Stimulated activated CD4-positive, alpha-beta T cell treated with anti-CD3 and anti-CD28 coated beads, Interleukin-1b, Interleukin-23, amount 100 ng/mL, for 24 hours (primary cell): ENCODE measurements at places on chromosomes 4 and X.

DNA sequence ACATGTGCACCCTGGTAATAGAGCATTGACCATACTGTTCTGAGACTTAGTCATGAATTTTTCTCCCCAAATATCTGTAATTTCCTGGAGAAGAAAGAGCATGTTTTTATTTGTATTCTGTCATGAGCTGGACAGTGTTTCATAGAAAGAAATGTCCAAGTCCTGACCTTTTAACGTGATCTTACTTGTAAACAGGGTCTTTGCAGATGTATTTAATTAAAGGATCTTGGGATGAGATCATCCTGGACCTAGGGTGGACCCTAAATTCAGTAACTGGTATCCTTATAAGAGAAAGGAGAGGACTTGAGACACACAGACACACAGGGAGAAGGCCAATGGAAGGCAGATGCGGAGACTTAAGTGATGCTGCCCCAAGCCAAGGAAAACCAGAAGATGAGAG lies 3.6 kb downstream of the ADGRA3 start:
- no peak for DNase-seq

- no peak for DNase-seq
Measured at GRCh38 chrX:11321986-11322385, 28.8 kb downstream of the AMELX start.

DNA sequence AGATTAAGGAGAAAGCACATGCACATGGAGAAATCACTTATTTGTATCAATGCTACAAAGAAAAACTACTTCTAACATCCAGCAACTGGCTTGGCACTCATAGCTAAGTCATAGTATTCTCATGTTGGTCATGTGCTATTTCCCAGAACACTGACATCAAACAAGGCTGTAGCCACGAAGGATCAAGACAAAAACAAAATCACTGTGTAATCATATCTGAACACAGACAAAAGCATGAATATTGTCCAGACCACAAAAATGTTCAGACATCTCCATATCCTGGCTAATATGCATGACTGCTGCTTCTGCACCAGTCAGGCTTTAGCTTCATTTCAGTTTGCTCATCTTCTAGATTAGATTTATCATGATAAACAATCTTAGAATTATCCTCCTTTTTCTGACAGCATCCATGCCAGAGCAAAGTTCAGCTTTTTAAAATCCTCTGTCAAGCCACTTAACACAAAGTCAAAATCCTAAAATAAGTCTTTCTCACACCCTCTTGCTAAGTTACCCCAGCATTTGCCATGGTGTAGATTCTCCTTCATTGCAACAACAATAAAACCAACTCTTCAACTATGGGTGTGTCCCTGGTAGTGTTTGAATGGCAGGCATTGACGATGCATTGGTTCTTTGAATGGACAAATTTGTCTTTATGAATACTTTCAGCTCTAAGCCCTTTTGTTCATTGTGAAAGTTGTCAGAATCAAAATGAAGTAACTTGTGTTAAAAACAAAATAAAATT lies 39.1 kb upstream of the NPFFR2 start:
- DNase-seq = no peak

DNA sequence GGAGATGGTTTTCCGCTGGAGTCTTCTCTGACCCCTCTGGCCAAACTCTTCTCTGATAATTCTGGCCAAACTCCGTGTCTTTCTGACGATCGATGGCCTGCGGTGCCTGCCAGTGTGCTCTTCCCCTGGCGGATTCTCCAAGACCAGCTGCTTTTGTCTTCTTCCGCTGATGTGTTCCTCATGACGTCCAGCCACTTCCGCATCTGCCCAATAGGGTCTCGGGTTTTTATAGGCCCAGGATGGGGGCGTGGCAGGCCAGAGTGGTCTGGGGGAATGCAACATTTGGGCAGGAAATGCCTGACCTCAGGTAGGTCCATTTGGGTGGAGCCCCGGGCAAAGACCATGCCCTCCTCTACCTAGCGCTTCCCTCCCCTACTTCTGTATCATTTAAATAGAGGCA lies 1542.1 kb downstream of the STIM2 start:
- no peak for DNase-seq

DNA sequence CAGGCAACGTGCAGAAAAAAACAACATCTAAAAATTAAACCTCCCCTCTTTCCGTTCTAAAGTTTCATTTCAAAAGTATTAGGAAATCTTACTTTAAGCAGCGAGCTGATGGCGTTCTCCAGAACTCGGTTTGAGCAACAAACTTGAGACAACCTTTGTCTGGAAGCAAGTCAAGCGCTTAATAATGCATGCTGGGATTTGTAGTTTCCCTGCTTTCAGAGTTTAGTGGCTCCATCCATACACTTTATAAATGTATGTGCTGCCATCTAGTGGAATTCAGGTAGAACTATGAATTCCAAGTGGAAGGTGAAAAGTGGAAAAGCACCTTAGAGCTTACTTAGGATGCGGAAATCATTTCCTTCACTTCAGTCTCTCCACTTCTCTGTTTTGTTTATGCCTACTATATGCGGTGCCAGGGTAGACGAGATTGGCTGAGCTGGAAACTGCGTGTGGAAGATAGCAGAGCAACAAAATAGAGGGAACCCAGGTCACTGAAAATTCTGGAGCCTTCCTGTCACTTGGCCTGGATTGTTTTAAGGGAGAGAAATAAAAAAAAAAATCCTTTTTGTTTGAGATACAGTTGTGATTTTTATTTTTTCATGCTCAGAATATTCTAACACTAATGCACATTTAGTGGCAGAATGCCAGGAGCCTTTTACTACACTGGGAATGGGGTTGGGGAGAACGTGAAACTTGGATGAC lies at the start of gene BDH2:
TSS of gene BDH2 (minus strand) at position 144 of the 702 bp plus-strand sequence. CDS start 3,580 bp downstream, outside the sequence.
- DNase-seq = no peak

DNA sequence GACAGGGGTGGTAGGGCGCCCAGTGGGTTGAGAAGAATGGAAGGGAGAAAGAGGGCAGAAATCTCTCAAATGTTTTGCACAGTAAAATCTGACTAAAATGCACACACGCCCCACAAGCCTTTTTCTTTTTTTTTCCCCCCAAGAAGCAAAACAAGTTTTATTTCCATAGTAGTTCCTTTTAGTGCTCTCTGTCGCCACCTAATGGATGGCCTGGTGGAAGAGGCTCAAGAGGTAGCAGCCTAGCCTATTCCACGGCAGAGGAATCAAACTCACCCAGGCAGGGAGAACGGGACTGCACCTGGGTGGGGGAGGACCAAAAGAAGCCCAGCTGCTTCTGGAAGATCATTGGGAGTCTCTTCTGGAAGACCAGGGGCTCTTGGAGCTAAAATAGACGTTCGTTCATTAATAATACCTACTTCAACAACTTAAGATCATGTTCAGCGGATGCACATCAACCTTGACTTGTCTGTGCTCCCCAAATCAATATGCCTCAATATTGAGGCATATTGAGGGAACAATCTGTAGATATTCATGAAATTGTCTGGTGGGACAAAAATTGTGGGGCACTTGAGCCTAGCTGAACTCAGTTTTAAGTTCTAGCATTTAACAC lies 31.6 kb upstream of the IRAK1 start:
- peak; percentile 41 for DNase-seq

GRCh38 chrX:127276326-127276725 lies 456.8 kb downstream of the PRR32 start:
- no peak for DNase-seq

GRCh38 chr4:159413306-159413943 lies 310.5 kb downstream of the RAPGEF2 start:
- no peak for DNase-seq

- no peak for DNase-seq
Measured at GRCh38 chr4:153788413-153789276, at the start of gene SFRP2. Gene SFRP2 (minus strand): TSS chr4:153789083. CDS start chr4:153788835, 248 bp downstream.
